ENCODE measurements at places on chromosomes 1 and 21.

GRCh38 chr1:40058453-40059337 lies 18.2 kb downstream of the CAP1 start:
- no peak for DNase-seq

- no peak for DNase-seq
These were observed 37.9 kb downstream of the DTL start for GRCh38 chr1:212073490-212073889.

- DNase-seq = no peak
These were observed 2.2 kb upstream of the HUNK start for GRCh38 chr21:31870472-31871193.

GRCh38 chr1:88175631-88176226 lies 508.3 kb upstream of the PKN2 start:
- no peak for DNase-seq

DNA sequence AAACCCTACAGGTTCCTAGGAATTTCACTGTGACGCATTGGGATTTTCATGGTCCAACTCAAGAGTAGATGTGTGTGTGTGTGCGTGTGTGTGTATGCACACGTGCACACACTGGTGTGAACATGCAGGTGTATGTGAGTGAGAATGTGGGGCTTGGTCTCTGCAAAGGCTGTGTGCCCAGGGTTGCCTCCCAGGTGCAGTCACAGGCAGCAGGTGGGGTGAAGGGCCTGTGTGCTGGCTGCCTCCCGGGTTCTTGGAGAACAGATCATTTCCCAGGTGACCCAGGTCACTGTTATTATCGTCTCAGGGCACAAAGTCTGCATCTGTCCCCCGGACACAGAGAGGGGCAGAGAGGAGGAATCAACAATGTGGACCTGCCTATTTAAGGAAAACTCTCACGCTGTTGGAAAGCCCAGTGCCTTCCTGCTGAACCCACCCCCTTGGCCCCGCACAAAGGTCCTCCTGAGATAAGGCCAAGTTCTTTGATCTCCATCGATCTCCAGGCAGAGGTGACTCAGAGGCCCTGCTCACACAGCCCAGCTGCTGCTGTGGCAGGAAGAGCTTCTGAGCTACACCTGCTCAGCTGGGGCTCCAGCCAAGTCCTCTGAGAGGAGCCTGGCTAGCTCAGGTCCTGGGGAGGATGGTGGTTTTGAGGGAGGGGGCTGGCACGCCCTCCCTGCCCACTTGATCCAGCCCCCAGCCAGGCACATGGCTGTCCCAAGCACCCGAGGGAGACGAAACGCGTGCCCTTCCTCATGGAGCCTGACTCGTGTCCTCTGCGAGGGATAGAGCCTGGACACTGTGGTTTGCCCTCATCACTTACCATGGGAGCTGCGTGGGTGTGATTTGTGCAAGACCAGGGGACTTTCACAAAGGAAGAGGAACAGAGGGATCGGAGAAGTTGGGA lies 134.0 kb upstream of the ARHGEF16 start:
- DNase-seq = no peak
